ENCODE measurements at places on chromosomes 5 and 9.

- DNase-seq = no peak
Observed at GRCh38 chr5:95087816-95088317, 197.0 kb downstream of the MCTP1 start.

DNA sequence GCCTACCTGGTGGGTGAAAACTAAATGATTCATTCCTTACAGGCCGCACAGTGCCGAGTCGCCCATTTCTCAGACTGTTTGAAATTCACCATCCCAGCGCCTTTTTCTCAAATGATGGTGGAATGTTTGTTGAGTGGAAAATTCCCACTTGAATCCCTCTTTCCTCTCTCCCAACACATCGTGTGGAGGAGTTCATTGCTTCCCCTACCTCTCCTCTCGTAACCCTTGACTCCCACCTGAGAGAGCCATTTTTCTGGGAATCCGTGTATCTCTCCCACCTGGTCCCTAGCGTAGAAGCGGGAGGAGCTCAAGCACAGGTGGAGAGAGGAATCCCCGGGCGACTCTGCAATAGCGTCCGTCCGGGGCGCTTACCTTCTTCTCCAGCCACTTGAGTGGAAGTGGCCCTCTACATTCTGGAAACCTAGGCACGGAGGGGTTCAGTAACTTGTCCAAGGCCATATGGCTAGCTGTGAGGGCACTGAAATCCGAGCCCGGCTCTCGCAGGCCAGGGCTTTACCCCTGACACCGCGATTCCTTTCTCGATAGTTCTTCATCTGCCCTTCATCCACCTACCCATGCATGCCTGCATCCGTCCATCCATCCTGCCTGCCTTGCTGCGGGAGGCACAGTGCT lies 683 bp downstream of the OSMR start:
- no peak for DNase-seq

DNA sequence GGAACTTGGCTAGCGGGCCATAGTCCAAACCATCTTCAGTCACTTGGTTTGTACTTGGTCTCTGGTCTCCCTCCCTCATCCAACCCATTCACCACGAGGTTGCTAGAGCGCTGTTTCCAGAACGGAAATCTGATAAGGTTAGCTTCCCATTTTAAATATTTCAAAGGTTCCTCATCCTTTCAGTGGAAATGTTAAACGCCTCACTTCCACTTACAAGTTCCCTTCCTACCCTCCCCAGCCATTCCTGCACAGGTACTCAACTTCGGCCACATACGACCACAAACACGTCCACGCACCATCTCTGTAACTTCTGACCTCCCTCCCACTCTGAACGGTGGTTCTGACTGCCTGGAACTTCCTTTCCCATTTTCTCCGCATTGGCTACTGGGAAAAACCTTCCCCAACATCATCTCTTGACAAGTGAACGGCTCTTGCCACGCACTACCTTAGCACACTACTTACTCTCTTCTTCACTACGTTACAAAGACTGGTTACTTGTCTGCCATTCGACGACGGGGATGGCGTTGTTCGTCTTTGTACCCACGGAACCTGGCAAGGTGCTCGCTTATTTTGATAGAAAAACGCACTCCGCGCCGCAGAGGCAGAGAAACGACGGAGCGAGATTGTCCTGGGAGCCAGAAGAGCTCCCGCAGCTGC lies 629 bp downstream of the CCNH start:
- no peak for DNase-seq

DNA sequence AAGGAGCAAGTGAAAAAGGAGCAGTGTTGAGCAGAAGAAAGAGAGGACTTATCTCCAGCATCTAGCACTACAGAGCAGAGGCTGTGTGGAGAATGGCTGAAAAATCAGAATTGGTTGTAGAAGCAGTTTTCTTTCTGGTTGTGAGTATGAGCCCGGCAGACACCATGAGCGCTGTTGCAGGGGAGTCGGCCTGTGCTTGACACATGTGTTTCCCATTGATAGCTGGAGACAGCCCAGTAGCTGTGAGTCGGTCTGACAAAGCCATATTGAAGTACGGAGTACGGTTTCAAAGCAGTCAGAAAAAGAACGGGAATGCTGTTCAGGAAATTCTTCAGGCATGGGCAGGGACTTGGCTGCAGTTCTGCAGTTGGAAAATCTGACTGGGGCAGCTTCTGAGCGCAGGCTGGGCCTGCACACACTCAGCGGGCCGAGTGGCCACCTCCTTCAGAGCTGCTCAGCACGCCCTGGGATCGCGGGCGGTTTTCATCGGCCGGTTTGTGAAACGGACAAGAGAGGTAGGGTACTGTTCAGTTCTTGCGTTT lies at the start of gene SGCD:
Gene SGCD, plus strand, starts transcription at position 447 of the 542 bp plus-strand sequence.
- DNase-seq = no peak

GRCh38 chr9:18390393-18390792 lies 83.6 kb upstream of the ADAMTSL1 start:
- no peak for DNase-seq

GRCh38 chr5:96087939-96088338 lies 126.3 kb upstream of the ELL2 start:
- DNase-seq = no peak

Data from NCI-H187 (cell line).